ENCODE measurements at places on chromosomes 2 and 18.

DNA sequence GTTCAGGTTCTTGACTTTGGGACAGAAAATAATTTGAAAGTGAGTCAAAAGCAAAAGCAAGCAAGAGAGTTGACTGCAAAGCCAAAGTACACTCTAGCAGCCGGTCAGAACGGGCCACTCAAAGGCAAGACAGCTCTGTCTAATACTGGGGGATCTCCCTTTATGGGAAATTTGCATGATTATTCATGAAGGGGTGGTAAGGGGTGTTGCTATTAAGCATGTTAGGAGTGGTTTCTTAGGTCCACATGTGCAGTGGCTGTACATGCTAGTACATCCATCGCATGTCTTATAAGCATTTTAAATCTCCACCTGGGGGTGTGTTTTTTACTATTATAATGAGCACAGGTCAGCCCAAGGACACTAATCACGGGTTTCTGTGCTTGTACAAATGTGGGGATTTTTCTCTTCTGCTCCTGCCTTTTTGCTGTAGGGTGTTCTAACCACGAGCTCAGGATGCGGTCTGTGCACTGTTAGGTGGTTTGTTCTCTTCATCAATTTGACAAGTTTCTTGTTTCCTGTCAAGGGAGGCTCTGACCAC, 60.2 kb upstream of the SPP2 start:
- DNase-seq = no peak

DNA sequence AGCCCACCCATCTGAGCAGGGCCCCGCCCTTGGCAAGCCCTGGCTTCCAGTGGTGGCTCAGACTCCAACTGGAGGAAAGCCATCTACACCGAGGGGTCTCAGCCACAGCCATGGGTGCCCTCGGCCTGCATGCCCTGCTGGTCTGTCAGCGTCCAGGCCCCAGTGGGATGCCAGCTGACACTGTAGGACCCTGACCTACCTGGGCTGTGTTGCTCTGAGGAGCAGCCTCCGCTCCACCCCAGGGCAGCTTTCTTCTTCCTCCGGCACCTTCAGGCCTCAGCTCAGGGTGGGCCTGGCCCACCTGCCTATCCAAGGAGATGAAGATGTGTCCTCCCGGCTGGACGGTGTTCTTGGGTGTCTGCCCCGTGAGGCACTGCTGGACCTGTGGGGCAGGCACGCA, 13.9 kb upstream of the ARHGEF4 start:
- no peak for DNase-seq

GRCh38 chr2:241088791-241089732, 13.0 kb downstream of the MTERF4 start:
- no peak for DNase-seq

GRCh38 chr2:120262761-120263428, 10.2 kb downstream of the RALB start:
- DNase-seq = no peak

DNA sequence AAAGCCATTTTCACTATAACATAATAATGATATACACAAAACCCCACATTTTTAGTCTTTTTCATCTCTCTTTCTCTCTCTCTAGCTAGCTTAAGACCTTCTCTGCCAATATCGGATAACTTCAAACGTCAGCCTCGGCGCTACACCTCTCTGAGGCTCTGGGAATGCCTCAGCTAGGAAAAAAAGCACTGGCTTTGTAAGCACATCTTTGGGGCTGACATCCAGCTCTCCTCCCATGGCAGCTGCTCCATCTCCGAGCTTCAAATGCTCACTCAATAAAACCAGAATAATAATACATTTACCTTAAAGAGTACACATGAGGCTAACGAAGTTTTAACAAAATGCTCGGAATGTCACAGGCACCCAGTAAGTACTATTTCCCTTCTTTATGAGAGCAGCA, 10.8 kb downstream of the RNU4ATAC start:
- no peak for DNase-seq

DNA sequence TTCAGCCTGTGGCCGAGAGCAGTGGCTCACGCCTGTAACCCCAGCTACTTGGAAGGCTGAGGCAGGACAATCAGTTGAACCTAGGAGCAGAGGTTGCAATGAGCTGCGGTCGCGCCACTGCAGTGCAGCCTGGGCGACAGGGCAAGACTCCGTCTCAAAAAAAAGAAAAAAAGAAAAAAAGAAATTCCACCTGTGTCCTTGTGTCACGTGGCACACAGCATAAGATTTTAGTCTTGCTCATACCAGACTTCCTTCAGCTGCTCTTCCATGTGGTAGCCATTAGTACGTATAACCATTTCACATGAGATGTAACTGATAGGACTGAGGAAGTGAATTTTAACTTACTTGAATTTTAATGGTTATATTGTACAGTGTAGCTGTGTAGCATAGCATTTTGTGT, 4.0 kb downstream of the NOP58 start:
- DNase-seq = no peak

GRCh38 chr2:46230115-46230571, 67.1 kb upstream of the EPAS1 start:
- DNase-seq = no peak

DNA sequence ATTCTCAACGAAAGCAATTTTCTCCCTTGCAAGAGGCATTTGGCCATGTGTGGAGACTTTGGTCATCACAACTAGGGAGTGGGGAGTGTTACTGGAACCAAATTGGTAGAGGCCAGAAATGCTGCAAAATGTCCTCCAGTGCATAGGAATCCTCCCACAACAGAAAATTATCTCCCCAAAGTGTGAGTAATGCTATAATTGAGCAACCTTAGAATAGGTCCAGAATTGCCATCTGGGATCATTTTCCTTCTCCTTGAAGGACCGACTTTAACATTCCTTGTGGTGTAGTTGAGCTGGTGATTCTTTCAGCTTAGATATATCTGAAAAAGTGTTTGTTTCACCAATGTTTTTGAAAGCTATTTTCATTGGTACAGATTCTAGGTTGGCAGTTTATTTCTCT, 111.2 kb upstream of the SMIM21 start:
- no peak for DNase-seq

GRCh38 chr2:203599509-203599908, 64.4 kb upstream of the RAPH1 start:
- DNase-seq = no peak
